ENCODE measurements at places on chromosomes 7 and 10. TPM values are rescaled to one million over a fixed set of nuclear protein-coding genes. Genes with fewer than 3 reads are reported as not detected.

Gene MLXIPL
- total RNA-seq = not detected

Gene WNT2
- not detected for total RNA-seq

Gene C10orf53
- not detected for total RNA-seq

Gene AGR3
- not detected for total RNA-seq

DNA sequence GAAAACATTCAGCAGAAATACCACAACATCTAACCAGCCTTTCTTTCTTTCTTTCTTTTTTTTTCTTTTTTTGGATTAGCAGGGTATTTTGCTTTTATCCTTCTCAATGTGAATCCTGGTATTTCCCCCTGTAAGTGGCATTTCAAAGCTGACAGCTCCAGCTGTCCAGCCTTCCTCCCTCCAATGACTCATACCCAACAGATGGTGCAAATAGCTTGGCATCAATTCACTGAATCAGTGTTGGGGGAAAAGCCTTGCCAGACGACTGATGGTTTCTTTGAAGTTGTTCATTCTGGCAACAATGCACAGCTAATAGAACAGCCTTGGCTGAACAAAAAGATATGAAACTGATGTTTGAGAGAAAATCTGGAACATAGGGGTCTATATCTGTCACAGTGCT is 316.8 kb upstream of the STEAP1 start:
- no peaks in the 10 kb centered on the region for H3K36me3 ChIP-seq
- H3K4me1 ChIP-seq = no peaks in the 10 kb centered on the region
- no peaks in the 10 kb centered on the region for H3K27me3 ChIP-seq
- H3K27ac ChIP-seq = no peak overlapping the region

- no peaks in the 10 kb centered on the region for H3K36me3 ChIP-seq
- no peak overlapping the region for H3K27ac ChIP-seq
- H3K27me3 ChIP-seq = no peaks in the 10 kb centered on the region
- no peak for DNase-seq
Observed at GRCh38 chr7:121741896-121742295, 131.1 kb upstream of the PTPRZ1 start.

DNA sequence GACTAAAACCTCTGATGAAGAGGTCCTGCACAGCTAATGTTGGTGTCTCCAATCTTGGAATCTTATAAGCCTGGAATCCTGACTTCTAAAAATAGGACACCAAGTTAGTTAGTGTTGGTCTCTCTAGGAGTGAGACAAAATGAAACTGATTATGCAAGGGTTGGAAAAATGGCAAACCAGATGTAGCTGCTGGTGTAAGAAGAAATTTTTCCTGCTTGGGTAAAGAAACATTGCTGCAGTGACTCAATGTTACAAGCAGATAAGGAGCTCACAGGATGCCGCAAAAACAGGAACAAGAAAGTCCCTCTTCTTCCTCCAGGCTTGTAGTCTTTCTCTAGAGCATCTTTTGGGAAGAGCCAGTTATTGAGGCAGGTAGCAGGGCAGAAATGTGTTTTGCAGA is 449.0 kb downstream of the ETV1 start:
- no peaks in the 10 kb centered on the region for H3K27me3 ChIP-seq
- no peaks in the 10 kb centered on the region for H3K36me3 ChIP-seq
- H3K4me3 ChIP-seq = no peak overlapping the region
- DNase-seq = no peak
- no peak overlapping the region for H3K27ac ChIP-seq
- no peaks in the 10 kb centered on the region for H3K4me1 ChIP-seq

GRCh38 chr10:50919010-50919409 is 33.6 kb upstream of the A1CF start:
- no peaks in the 10 kb centered on the region for H3K4me1 ChIP-seq
- no peaks in the 10 kb centered on the region for H3K36me3 ChIP-seq
- H3K4me3 ChIP-seq = no peak overlapping the region

- H3K4me1 ChIP-seq = no peaks in the 10 kb centered on the region
- H3K36me3 ChIP-seq = peaks cover 3% of the 10 kb centered on the region
- H3K27me3 ChIP-seq = no peaks in the 10 kb centered on the region
- no peak overlapping the region for H3K4me3 ChIP-seq
Observed at GRCh38 chr7:133934262-133934976, 192.7 kb upstream of the LRGUK start.

GRCh38 chr7:44315301-44315903 is 10.0 kb downstream of the CAMK2B start:
- no peak overlapping the region for H3K27ac ChIP-seq
- no peaks in the 10 kb centered on the region for H3K36me3 ChIP-seq
- H3K4me3 ChIP-seq = no peak overlapping the region

GRCh38 chr10:91294134-91294906 is 73.9 kb downstream of the PCGF5 start:
- H3K27me3 ChIP-seq = peaks cover 6% of the 10 kb centered on the region
- DNase-seq = no peak
- peaks cover 13% of the 10 kb centered on the region for H3K4me1 ChIP-seq
- no peaks in the 10 kb centered on the region for H3K36me3 ChIP-seq

DNA sequence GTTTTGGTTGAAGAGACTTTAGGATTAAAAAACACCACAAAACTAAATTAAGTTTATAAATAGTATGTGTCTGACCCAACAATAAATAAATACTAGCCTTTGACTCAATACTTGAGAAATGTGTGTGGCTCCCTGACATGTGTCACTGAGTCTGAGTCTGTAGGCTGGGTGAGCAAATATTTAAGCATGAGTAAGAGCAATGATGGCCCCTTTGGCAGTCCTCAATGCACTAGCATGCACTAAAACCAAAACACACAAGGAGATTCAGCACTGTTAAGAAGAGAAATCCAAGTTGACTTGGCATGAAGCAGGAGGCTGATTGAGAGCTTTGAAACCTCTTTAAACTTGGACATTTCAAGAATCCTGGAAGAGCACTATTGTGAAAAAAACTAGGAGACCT is 37.1 kb downstream of the CCDC71L start:
- H3K27me3 ChIP-seq = no peaks in the 10 kb centered on the region
- no peaks in the 10 kb centered on the region for H3K4me1 ChIP-seq
- H3K27ac ChIP-seq = no peak overlapping the region
- no peak overlapping the region for H3K4me3 ChIP-seq
- DNase-seq = no peak

Data from CD8-positive, alpha-beta memory T cell (primary cell).